ENCODE measurements at places on chromosomes 11 and 22.

- no peak for DNase-seq
Observed at GRCh38 chr22:28139961-28140360, 220.9 kb upstream of the PITPNB start.

- DNase-seq: no peak
Observed at GRCh38 chr11:13284776-13285588, 7.4 kb downstream of the BMAL1 start.

DNA sequence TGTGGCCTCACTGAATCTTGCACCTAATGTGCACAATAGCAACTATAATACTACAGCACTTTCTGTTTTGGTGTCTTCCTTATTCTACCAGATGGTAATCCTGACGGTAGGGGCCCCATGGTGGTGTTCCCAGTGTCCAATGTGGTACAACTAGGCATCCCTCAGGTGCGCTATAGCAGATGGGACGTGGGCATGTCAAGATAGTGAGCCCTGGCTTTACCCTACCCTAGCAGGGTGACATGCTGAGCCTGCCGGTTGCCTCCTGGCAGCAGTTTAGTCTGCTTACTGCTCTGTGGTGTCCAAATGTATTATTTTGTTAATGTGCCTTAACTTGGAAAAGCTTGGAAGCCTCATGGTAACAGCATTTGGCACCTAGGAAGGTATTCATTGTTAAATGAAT is 19.2 kb downstream of the ACO2 start:
- no peak for DNase-seq

- no peak for DNase-seq
Observed at GRCh38 chr11:132937016-132937415, 595.3 kb downstream of the OPCML start.

- no peak for DNase-seq
Observed at GRCh38 chr22:41334951-41335635, 33.8 kb downstream of the ZC3H7B start.

DNA sequence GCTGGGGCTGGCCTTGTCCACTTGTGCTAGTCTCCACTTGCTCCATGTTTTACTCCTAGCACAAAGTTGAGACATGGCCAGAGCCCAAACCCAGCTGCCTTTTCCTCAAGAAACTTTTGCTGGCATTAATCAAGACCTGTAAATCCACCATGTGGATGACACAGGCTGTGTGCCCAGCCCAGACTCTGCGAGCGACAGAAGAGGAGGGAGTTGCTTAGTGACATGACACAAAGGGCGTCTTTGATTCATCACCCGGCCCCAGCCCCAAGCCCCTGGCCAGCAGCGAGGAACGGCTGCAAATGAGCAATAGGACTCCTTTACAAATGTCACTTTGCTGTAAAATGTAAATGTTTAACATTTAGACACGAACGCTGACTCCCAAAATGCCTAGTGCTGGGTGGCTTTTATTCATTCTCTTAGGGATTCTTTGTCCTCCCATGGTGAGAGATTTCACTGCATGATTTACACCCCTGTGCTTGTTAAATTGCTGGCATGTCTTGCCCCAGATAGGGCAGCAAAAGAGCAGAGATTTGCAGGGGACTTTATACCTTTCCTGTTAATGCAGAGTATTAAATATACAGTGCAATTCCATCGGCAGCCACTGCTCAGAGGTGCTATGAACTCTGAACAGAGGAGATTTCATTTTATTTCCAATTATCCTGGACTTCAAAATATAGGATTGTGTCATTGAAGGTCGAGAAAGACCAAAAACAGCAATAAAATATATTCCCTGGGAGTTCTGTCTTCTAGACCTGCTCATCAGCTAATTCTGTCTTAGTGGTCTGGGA is 263.6 kb upstream of the NCAM1 start:
- DNase-seq: no peak

- DNase-seq: no peak
Observed at GRCh38 chr11:22670830-22671229, 4.4 kb downstream of the GAS2 start.

GRCh38 chr11:6608726-6609501 is 3.1 kb downstream of the TAF10 start:
- DNase-seq: no peak

GRCh38 chr11:115890500-115890899 is 386.3 kb upstream of the CADM1 start:
- no peak for DNase-seq

DNA sequence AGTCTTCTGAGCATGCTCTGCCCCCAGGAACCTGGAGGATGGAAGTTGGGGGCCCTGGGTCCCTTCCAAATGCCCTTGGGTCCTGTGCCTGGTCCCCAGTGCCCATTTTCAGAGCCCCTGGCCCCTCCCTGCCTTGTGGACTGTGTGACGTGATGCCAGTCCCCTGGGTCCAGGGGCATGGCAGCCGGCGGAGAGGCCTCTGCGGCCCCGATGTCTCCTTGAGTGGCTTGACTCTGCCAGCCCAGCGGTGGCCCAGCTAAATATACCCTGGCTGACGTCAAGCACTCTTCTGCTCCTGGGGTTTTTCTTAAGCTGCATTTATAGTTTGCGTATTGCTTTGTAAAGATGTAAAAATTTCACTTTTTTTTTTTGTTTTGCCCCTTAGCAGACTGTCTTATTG is 35.2 kb upstream of the PARVG start:
- DNase-seq: no peak

DNA sequence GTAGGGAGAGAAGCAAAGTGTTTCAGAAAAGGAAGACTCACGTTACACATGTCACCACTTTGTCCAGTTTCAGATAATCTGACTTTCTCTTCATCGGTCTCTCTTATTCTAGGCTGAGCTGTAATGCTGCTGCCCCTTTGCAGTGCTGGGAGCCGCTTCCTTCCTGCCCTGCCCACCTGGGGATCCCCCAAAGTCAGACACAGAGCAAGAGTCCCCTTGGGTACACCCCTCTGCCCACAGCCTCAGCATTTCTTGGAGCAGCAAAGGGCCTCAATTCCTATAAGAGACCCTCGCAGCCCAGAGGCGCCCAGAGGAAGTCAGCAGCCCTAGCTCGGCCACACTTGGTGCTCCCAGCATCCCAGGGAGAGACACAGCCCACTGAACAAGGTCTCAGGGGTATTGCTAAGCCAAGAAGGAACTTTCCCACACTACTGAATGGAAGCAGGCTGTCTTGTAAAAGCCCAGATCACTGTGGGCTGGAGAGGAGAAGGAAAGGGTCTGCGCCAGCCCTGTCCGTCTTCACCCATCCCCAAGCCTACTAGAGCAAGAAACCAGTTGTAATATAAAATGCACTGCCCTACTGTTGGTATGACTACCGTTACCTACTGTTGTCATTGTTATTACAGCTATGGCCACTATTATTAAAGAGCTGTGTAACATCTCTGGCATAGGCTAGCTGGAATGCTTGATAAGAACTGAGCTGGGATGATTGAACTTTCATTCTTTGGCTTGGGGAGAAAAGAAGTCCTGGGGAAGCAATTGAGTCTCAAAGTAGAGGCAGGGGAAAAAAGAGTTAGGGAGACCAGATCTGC is 31.2 kb upstream of the SMIM35 start:
- no peak for DNase-seq

DNA sequence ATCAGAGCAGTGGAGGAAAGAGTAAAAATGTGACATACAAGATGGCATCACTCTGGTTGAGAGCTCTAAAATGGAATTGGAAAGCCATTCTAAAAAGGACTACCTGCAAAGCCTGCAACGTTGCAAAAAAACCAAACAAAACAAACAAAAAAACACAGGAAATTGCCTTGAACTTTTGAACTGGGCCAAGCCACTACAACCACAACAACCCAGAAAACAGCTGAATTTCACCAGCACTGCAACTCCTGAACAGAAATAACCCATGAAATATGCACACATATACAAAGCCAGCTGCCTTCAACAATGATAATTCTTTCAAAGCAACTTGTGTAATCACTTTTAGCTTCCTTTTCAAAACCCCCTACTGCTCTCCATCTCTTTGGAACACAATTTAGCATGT is 326.6 kb upstream of the LRRC4C start:
- DNase-seq: no peak

GRCh38 chr22:43185860-43186261 is 1.1 kb downstream of the TTLL12 start:
- no peak for DNase-seq

GRCh38 chr22:19497245-19497644 is 17.5 kb downstream of the CDC45 start:
- DNase-seq: no peak

DNA sequence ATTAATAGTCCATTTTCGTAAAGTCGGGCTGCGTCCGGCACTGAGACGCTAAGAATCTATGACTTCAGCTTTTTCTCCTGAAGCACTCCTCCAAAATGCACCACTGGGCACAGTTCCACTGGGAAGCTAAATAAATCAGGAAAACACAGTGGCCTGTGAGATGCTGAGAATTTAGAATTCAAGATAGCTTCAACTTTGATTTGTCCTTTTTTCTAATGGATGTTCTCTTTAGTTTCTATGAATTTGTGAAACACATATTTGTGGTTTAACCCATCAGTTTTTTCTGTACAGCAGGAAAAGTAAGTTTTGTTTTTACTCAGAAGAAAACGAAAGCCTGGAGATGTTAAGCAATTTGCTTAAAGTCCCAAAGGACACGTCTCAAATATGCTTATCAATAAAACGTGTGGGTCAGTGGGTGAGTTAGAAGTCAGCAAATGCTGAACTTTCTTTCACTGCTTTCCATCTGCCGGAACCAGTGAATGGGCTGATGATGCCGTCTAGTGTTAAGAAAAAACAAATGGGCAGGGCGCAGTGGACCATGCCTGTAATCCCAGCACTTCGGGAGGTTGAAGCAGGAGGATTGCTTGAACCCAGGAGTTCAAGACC is 40.7 kb upstream of the CLMP start:
- DNase-seq: no peak

GRCh38 chr22:32644252-32645100 is 157.0 kb upstream of the TIMP3 start:
- DNase-seq: peak; percentile 57
